ENCODE measurements at places on chromosomes 12 and 14. TPM values are rescaled to one million over a fixed set of nuclear protein-coding genes. Genes with fewer than 3 reads are reported as not detected.

- H3K36me3 ChIP-seq: no peaks in the 10 kb centered on the region
- no peak overlapping the region for H3K4me3 ChIP-seq
- peaks cover 6% of the 10 kb centered on the region for H3K27me3 ChIP-seq
- H3K4me1 ChIP-seq: peaks cover 5% of the 10 kb centered on the region
- H3K27ac ChIP-seq: no peak overlapping the region
These were observed 144.8 kb downstream of the TBC1D30 start for GRCh38 chr12:64968989-64969819.

- H3K36me3 ChIP-seq: no peaks in the 10 kb centered on the region
- DNase-seq: peak; percentile 13
- no peak overlapping the region for H3K4me3 ChIP-seq
- H3K4me1 ChIP-seq: no peaks in the 10 kb centered on the region
- no peaks in the 10 kb centered on the region for H3K27me3 ChIP-seq
- no peak overlapping the region for H3K27ac ChIP-seq
These were observed 133.6 kb upstream of the VRK1 start for GRCh38 chr14:96663491-96664067.

DNA sequence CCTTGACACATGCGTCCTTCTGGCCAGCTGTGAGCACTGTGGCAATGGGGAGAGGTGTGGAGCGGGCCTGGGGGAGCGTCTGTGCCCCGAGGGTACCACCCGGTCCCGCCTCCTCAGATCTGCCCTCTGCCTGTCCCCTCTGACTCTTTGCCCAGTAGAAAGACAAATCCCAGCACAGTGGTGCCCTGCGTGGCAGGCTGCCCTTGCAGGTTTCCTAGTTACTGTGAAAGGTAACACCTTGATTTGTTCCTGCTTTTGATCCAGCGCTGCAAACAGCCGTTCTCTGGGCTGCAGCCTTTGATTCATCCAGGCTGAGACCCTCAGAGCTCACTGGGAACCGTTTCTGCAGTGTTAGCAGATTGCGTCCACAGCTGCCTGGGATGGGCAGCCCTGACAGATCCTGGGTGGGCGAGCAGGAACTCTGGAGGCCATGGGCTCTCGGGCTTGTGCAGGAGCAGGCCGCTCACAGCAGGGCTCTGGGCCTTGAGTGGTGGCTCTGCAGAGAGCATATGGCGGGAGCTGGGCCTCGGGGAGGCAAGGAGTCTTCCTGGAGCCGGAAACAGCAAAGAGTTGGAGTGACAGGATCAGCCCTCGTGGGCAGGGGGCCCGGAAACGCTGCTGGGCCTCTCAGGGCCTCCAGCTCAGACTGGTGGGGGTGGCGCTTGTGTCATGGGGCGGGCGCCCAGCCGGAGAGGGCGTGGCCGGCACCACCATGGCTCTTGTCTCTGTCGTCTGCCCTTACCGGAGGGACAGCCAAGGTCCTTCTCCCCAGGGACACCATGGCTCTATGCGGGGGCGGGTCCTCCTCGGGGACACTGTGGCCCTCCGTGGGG, 16.6 kb downstream of the FBRSL1 start:
- peaks cover 13% of the 10 kb centered on the region for H3K4me1 ChIP-seq
- no peaks in the 10 kb centered on the region for H3K36me3 ChIP-seq
- peak overlapping the region; percentile 29 for H3K4me3 ChIP-seq
- DNase-seq: peak; percentile 100

DNA sequence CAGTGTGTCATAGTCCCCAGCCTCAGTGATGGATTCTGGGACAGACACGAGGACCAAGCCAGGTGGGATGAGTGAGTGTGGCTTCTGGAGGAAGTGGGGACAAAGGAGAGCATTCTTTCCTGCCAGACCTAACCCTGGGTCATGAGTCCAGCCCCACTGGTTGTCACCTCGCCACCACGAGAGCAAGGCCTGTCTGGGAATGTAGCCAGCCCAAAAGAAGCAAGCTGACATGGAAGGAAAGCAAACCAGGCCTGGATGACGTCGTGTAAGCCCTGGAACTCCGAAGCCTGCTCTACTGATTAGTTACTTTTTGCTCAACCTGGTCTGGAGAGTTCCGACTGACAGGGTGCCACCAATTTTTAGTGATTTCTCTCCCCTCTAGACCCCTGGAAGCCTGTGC, 105.9 kb downstream of the SINHCAF start:
- no peaks in the 10 kb centered on the region for H3K4me1 ChIP-seq
- peaks cover 13% of the 10 kb centered on the region for H3K27me3 ChIP-seq
- peak; percentile 11 for DNase-seq
- no peaks in the 10 kb centered on the region for H3K36me3 ChIP-seq

RTN1 gene
- under 0.01 TPM for total RNA-seq

- no peaks in the 10 kb centered on the region for H3K27me3 ChIP-seq
- no peak overlapping the region for H3K27ac ChIP-seq
- H3K36me3 ChIP-seq: peaks cover 28% of the 10 kb centered on the region
- peaks cover 12% of the 10 kb centered on the region for H3K4me1 ChIP-seq
These were observed 11.3 kb upstream of the CSAD start for GRCh38 chr12:53191885-53192530.

- peaks cover 7% of the 10 kb centered on the region for H3K27me3 ChIP-seq
- H3K4me1 ChIP-seq: no peaks in the 10 kb centered on the region
- H3K4me3 ChIP-seq: peak overlapping the region; percentile 13
- peak; percentile 72 for DNase-seq
- H3K36me3 ChIP-seq: no peaks in the 10 kb centered on the region
- H3K27ac ChIP-seq: no peak overlapping the region
These were observed 1.6 kb downstream of the TBX5 start for GRCh38 chr12:114404083-114404925.

DNA sequence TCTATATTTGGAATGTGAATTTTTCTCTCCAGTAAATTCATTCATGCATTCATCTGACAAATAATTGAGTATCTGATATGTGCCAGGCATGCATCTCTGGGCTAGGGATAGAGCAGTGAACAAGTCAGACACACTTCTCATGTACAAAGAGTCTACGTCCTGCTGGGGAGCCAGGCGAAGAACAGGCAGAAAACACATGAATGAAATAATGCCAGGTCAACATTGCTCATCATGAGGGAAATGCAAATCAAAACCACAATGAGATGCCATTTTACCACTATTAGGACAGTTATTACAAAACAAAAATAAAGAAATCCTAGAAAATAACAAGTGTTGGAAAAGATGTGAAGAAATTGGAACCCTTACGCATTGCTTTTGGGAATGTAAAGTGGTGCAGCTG, 90.3 kb downstream of the PAX9 start:
- H3K4me3 ChIP-seq: no peak overlapping the region
- DNase-seq: no peak
- no peaks in the 10 kb centered on the region for H3K36me3 ChIP-seq
- H3K4me1 ChIP-seq: no peaks in the 10 kb centered on the region
- no peak overlapping the region for H3K27ac ChIP-seq

ETFBKMT gene
- total RNA-seq: 4.7 TPM

DNA sequence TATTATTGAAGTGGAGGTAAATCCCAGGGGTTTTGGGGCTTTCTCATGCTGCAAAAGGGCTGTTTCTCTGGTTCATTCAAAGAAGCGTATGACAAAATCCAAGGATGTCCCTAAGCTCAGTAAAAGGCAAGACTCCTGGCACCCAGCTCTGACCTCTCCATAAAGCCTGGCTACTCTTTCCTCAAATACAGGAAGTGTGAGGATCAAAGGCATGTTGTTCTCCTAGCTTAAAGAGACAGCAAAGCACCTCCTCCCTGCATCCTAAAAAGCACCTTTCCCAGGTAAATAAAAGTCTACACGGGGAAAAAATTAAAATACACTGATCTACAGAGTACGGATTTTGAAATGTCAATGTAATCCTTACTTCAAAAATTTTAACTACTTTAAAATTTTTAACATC, 118.6 kb downstream of the LMNTD1 start:
- DNase-seq: no peak
- no peak overlapping the region for H3K4me3 ChIP-seq
- no peaks in the 10 kb centered on the region for H3K36me3 ChIP-seq
- H3K27ac ChIP-seq: no peak overlapping the region
- H3K4me1 ChIP-seq: peaks cover 23% of the 10 kb centered on the region
- no peaks in the 10 kb centered on the region for H3K27me3 ChIP-seq

KLRK1 gene
- not detected for total RNA-seq

SMIM41 gene
- not detected for total RNA-seq

LRRIQ1 gene
- total RNA-seq: not detected

- H3K36me3 ChIP-seq: no peaks in the 10 kb centered on the region
- H3K4me3 ChIP-seq: peak overlapping the region; percentile 17
- H3K27ac ChIP-seq: peak overlapping the region; percentile 87
- peaks cover 48% of the 10 kb centered on the region for H3K4me1 ChIP-seq
- no peaks in the 10 kb centered on the region for H3K27me3 ChIP-seq
- DNase-seq: no peak
These were observed 8.5 kb upstream of the PTPRB start for GRCh38 chr12:70645494-70646317.

GRCh38 chr14:103372017-103372416, 13.2 kb upstream of the MARK3 start:
- H3K27ac ChIP-seq: peak overlapping the region; percentile 82
- no peaks in the 10 kb centered on the region for H3K27me3 ChIP-seq
- H3K4me1 ChIP-seq: peaks cover 9% of the 10 kb centered on the region
- H3K4me3 ChIP-seq: no peak overlapping the region
- DNase-seq: no peak
- H3K36me3 ChIP-seq: no peaks in the 10 kb centered on the region

DNA sequence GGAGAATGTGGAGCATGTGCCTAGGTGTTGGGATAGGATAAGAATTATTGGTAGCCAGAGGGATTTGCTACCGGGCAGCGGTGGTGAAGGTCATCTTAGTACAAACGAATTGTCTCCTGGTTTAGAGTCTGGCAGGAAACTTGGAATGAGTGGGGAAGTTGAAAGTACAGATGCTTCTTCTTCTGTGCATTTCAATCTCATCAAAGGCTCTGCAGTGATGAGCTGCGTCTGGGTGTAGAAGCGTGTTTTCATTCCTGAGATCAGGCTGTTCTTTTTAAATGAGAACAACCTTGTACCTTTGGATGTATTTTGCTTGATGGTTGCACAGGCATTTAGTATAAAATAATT, 2.1 kb downstream of the WNK1 start:
- H3K27ac ChIP-seq: peak overlapping the region; percentile 64
- H3K4me1 ChIP-seq: peaks cover 20% of the 10 kb centered on the region
- no peaks in the 10 kb centered on the region for H3K36me3 ChIP-seq

ADAM20 gene
- total RNA-seq: 1.5 TPM

DNA sequence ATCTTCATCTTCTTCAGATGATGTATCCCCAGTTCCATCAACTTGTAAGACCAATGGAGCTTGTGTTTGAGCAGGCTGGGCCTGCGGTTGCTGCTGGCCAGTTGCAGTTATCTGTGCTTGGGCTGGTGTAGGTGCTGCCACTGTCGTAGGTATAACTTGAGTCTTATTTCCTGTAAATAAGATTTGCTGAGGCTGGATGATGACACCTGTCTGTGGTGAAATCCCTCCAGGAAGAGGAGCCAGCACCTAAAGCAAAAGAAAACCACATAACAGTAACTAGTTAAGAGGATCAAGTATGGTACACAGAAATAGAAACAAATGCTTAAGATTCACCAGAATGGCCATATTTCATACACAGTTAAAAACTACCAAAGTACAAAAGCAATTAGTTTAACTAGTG, 28.2 kb downstream of the GTF2A1 start:
- no peaks in the 10 kb centered on the region for H3K27me3 ChIP-seq
- H3K36me3 ChIP-seq: peaks cover 47% of the 10 kb centered on the region
- H3K4me1 ChIP-seq: no peaks in the 10 kb centered on the region
- H3K27ac ChIP-seq: no peak overlapping the region
- H3K4me3 ChIP-seq: no peak overlapping the region

LRRC10 gene
- total RNA-seq: not detected

DNA sequence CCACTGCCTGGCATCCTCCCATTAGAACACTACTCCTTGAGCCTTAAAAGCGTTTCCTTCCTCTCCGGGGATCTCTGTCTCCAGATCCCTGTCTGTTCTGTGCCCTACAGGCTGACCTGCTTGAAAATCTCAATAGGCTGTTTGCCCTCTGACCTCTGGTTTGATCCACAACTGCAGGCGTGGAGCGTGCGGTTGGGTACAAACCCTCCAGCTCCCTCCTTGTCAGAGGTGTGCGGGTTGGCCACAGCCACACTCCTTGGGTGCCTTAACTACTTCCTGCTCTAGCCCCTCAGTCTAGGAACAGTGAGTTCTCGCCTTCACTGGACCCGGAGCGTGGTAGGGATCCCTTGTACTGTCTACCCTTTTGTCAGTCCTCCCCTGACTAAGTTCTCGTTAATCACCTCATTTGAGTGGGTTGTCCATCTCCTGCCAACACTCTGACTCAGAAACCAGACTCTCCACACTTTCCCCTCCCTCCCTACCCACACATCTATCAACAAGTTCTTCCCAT, 33.1 kb downstream of the CMKLR1 start:
- peak; percentile 90 for DNase-seq
- H3K4me3 ChIP-seq: peak overlapping the region; percentile 52

- peaks cover 3% of the 10 kb centered on the region for H3K27me3 ChIP-seq
- H3K27ac ChIP-seq: no peak overlapping the region
- peak overlapping the region; percentile 83 for H3K4me3 ChIP-seq
- no peaks in the 10 kb centered on the region for H3K36me3 ChIP-seq
These were observed 485 bp downstream of the PELI2 start for GRCh38 chr14:56118611-56119181.

CMA1 gene
- total RNA-seq: not detected

PPP1R36 gene
- 1.1 TPM for total RNA-seq

GRCh38 chr14:68507544-68508081, 285.3 kb downstream of the ZFP36L1 start:
- H3K36me3 ChIP-seq: no peaks in the 10 kb centered on the region
- H3K27ac ChIP-seq: no peak overlapping the region
- DNase-seq: peak; percentile 41

SYCP3 gene
- 0.88 TPM for total RNA-seq

AQP5 gene
- total RNA-seq: not detected

- peak overlapping the region; percentile 90 for H3K27ac ChIP-seq
- H3K36me3 ChIP-seq: no peaks in the 10 kb centered on the region
- DNase-seq: peak; percentile 94
- peaks cover 40% of the 10 kb centered on the region for H3K4me1 ChIP-seq
- H3K27me3 ChIP-seq: no peaks in the 10 kb centered on the region
These were observed 214.9 kb downstream of the ZFP36L1 start for GRCh38 chr14:68577802-68578541.

DNA sequence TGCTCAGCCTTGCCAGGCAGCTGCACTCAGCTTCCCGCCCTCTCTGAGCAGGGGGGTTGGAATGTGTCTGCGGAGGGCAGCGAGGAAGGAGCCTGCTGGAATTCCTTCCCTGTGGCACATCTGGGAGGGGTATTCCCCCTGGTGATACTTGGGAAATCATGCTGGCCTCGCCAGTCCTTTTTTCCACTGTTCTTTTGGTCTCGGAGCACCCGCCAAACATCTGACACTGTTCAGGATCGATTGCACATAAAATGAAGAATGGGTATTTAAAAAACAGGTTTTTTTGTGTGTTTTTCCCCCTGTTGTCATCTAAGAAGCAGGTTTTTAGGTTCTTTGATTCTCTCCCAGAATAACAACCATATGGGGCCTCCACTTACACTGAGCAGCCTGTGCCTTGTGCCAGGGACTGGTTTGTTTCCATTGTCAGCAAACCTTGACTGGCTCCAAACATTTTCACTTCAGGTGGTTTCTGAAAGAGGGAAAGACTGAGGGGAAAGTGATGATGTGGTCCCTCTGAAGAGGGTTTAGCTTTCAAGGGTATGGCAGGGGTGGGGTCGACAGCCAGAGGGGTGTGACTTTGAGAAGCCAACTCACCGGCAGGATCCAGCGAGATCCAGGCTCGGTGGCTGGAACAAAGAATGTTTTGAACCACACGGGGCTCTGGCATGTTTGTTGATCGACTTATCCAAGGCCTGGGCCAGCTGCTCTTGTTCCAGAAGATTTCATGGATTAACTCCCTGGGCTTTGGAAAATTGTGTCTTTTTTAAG, 215.1 kb downstream of the CACNA1C start:
- H3K27ac ChIP-seq: peak overlapping the region; percentile 99
- no peaks in the 10 kb centered on the region for H3K36me3 ChIP-seq
- no peaks in the 10 kb centered on the region for H3K27me3 ChIP-seq
- peak; percentile 93 for DNase-seq
- peak overlapping the region; percentile 41 for H3K4me3 ChIP-seq

Data from osteoblast (primary cell).